Myocyte (in vitro differentiated cells): ENCODE measurements at places on chromosomes 16 and 17. TPM values are rescaled to one million over a fixed set of nuclear protein-coding genes. Genes with fewer than 3 reads are reported as not detected.

GRCh38 chr17:57868007-57868909, 18.4 kb upstream of the MRPS23 start:
- peak; percentile 73 for DNase-seq

DNA sequence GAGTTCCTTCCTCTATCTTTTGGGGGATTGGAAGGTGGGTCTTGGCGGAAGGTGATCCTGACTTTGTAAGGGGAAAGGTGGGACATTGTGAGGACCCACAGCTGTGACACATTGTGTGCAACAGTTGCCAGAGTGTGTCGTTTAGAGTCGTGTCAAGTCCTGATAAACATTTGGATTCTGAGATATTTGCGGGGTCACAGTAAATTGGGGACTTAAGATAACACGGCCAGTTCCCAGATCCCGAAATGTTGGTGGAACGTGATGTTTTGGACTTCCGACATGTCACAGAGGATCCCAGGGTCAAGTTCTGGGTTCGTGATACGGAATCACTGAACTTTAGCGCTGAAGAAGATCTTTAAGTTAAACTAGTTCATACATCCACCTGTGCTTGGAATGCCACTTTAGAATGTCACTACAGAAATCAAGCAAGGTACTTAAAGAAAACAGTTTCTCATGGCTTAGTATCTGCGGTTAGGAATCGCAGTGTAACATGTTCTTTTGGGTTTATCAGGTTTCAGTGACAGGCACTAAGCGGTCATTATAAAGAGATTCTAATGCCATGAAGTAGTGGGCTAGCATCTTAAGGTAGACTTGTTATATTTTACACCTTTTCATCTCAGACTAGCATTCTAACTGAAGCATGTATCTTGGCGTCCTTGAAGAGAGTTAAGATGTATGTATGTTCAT, 815 bp downstream of the ATAD5 start:
- DNase-seq: no peak

- peak; percentile 24 for DNase-seq
Measured at GRCh38 chr16:29898804-29899515, 390 bp downstream of the SEZ6L2 start.

DNA sequence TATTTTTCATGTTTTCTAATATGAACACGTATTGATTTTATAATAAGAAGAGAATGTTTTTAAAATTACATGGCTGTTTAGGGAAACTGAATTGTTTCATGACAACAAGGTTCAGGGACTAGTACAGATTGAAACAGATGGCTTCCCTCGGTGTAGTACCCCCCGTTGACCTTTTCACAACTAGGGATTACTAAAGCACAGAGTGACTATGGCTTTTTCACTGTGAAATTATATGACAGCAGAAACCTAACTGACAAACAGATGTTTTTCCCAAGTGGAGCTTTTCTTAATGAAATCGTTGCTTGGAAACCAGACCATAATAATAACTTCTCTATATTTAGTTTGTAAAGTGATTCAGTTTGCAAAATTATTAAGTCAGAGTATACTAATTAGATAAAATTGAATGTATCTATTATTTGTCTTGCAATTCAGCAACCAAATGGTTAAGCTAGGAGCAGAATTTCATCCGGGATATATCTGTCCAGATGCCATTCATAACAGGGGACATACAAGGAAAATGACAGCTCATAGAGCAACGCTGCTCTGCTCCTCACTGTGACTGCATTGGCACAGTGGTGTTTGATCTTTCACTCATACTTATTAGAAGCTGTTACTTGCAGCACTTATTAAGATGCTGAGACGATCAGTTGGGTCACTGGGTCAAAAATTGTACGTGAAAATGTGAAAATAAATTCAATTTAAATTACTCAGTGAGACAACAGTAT, 111.7 kb downstream of the TANGO6 start:
- peak; percentile 23 for DNase-seq

DNA sequence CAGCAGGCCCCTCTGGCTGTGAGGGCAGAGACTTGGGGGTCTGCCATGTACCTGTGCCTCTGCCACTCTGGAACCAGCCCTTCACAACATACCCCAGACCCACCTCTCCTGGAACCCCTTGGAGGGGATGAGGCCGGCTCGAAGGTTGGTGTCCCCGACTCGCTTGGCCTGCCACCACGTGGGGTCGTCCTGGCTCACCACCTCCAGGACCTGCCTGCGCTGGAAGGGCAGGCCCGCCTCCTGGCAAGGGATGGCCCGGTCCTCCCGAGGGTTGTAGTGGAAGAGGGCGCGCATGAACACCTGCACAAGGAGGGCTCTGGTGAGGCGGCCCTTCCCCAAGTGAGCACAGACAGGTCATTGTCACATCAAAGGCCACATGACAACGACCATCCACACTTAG, 12.2 kb downstream of the MPP3 start:
- no peak for DNase-seq

DNA sequence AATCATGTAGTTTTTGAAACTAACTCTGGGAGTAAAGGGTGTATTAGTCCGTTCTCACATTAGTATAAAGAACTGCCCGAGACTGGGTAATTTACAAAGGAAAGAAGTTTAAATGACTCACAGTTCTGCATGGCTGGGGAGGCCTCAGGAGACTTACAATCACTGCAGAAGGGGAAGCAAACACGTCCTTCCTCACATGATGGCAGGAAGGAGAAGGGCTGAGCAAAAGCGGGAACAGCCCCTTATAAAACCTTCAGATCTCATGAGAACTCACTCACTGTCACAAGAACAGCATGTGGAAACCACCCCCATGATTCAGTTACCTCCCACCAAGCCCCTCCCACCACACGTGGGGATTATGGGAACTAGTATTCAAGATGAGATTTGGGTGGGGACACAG, 256.5 kb upstream of the TNRC6C start:
- DNase-seq: no peak

- DNase-seq: peak; percentile 13
Measured at GRCh38 chr16:72621651-72622050, 426.3 kb downstream of the ZFHX3 start.

GRCh38 chr16:69106491-69107315, 1.2 kb downstream of the HAS3 start:
- DNase-seq: peak; percentile 21

DNA sequence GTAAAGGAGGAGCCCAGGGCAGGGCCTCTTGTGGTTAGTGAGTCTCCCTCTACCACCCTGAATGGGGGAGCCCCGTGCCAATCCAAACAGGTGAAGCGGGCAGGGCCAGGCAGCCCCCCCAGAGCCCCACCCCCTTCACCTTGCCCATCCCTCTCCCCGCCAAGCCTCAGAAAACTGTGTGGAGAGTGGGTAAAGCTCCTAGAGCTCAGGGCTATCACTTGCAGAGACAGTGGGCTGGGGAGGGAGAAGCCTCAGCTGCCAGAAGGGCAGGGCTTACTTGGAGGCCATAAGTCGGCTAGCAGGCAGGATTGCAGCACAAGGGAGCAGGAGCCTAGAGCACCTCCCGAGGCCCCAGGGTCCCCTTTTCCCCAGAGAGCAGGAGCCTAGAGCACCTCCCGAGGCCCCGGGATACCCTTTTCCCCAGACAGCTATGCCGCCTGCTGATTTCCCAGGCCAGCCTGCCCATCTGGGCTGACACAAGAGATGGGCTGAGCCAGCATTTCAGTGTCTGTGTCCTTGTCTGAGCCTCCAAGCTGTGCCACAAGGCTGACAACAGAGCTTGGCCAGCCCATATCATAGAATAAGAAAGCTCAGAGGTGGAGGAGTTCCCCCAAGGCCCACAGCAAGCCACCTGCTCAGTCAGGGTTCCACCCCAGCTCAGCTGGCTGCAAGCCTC, 6.7 kb upstream of the KRT14 start:
- DNase-seq: no peak

GRCh38 chr17:57601143-57601735, 143.9 kb downstream of the CCDC182 start:
- DNase-seq: peak; percentile 37

GRCh38 chr16:2734844-2735515, 15.0 kb upstream of the PRSS27 start:
- no peak for DNase-seq

GRCh38 chr16:56985962-56986360, 3.4 kb upstream of the NLRC5 start:
- DNase-seq: no peak

DNA sequence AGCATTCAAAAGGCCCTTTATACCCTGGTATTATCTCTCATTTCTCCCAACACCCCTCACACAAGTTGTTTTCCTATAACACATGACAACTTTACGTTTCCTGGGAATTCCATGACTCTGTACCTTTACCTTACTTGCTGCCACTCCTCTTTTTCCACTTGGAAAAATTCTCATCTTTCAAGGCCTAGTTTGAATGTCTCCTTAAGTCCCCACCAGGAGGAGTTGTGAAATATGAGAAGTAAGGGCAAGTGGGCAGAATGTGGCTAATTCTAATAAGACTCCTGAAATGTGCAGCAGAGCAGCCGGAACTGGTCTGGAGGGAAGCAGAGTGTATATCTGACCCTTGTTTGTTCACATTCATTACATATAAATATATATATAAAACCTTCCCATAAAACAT, 39.7 kb downstream of the BRCA1 start:
- DNase-seq: peak; percentile 26

DNA sequence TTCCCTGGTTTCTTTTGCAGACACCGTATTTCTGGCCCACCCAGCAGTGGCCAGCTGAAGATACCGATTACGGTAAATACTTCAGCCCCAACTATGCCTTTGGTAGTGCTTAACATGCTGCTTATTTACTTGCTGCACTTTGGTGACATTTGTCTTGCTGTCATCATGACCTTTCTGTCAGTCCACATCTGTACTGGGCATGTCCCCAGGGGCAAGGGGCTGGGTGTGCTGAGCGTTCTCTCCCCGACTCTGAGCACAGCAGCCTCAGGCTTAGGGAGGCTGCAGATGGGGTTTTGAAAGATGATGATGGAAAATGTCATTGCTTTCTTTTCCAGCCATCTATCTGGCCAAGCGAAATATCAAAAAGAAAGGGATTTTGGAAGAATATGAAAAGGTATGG, 23.3 kb downstream of the RGS9 start:
- no peak for DNase-seq

- no peak for DNase-seq
Measured at GRCh38 chr16:6267682-6268081, 1065.0 kb upstream of the RBFOX1 start.

GRCh38 chr17:68578236-68578635, 22.9 kb downstream of the FAM20A start:
- no peak for DNase-seq

DNA sequence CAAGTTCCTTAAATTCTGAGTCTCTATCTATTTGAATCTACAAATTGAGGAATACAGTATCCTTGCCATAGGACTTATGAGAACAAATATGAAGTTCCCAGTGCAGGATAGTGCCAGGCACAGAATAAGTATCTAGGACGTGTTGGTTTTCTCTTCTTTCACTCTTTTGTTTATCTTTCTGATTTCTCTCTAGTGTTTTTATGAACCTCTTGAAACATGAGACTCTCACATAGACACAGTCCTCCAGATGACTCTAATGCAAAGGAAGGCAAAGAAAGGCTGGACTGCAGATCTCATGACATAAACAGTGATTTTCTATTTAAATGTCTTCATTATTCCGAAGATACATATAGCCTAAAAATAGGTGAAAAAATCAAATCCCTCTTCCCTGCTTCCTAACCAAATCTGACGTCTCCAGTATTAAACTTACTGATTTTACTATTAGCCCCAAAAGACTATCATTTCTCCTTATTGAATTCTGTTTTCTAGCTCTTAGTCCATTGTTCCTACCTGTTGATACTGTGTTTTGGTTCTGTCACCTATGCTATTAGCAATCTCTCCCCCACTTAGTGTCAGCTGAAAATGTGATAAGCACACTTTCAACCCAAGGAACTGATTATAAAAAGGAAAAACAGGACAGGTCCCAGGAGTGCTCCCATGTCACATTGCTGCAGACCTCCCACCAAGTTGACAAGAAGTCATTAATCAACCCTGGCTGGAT, 24.9 kb upstream of the ADAMTS18 start:
- DNase-seq: no peak

- no peak for DNase-seq
Measured at GRCh38 chr17:78131172-78132083, 857 bp downstream of the TMC8 start.

- DNase-seq: no peak
Measured at GRCh38 chr17:61449707-61450640, 2.2 kb upstream of the TBX4 start.

DNA sequence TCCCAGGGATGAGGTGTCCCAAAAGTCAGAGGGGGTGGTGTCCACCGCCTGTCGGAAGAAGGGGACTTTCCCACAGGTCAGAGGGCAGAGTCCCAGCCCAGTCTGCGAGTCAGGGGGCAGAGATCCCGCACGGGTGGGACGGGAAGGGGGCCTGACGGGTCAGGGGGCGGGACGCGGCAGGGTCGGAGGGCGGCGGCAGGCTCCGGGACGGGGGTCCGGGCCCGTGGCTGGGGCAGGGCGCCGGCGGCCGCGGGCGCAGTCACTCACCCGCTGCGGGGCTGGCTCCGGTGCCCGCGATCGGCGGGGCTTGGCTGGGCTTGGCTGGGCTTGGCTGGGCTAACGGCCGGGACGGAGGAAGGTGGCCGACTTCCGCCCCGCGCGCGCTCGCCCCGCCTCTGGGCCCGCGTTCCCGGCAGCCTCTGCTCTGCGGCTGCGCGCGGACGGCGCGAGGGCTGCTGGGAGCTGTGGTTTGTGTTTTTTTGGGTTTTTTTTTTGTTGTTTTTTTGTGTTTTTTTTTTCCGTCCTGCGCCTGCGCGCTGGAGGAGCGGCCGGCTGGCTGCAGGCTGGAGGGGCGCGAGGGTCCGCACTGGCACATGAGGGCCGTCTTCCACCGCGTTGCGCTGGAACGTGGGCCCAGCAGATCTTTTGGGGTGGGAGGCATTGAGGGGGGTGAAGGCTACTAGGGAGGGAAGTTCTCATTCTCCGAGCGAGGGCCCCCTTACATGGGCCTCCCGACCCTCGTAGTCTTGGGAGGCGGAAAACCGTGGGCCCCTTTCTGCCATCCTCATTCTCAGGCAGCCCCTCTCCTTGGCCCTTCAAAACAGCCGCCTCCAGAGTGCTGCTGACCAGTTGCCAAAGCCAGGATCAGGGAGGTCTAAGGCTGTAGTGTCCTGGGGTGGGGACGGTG, at the start of gene CANT1:
TSS of gene CANT1 (minus strand) at position 368 of the 907 bp plus-strand sequence. CDS start 12,142 bp downstream, outside the sequence.
- DNase-seq: peak; percentile 81

The CSH2 gene
- not detected in 2 replicates for total RNA-seq

The MYH13 gene
- total RNA-seq: 0.16 and 0.21 TPM in 2 replicates

The IL17C gene
- not detected in 2 replicates for total RNA-seq

The SCN4A gene
- 99.4 and 105 TPM in 2 replicates for total RNA-seq

The TNFRSF17 gene
- not detected in 2 replicates for total RNA-seq

The KRT12 gene
- not detected in 2 replicates for total RNA-seq

The KRTAP3-2 gene
- total RNA-seq: not detected in 2 replicates

The PDPK1 gene
- total RNA-seq: 22.4 and 22.6 TPM in 2 replicates

The SLC38A8 gene
- total RNA-seq: not detected in 2 replicates

The RNF112 gene
- 0.05 TPM in 1 of 2 replicates, not detected in the other for total RNA-seq

The RNF43 gene
- not detected in 2 replicates for total RNA-seq

The ZACN gene
- not detected in 2 replicates for total RNA-seq

The KRTAP2-1 gene
- not detected in 2 replicates for total RNA-seq

The TBC1D3I gene
- 0.13 TPM in 1 of 2 replicates, not detected in the other for total RNA-seq

The ENO3 gene
- 833 and 1,073 TPM in 2 replicates for total RNA-seq

The MEFV gene
- 0.37 and 0.99 TPM in 2 replicates for total RNA-seq

The SLC52A1 gene
- not detected in 2 replicates for total RNA-seq

The SPNS2 gene
- 0.47 and 0.56 TPM in 2 replicates for total RNA-seq
